Mesenteric fat pad (tissue), 1 donor: ENCODE measurements at places on chromosomes 1 and 21. TPM values are rescaled to one million over a fixed set of nuclear protein-coding genes. Genes with fewer than 3 reads are reported as not detected.

Gene PRKAB2
- total RNA-seq: 6.4 TPM

Gene SH3D21
- total RNA-seq: 2.6 TPM

GRCh38 chr1:158212320-158212719 is 31.6 kb downstream of the CD1D start:
- DNase-seq: no peak

GRCh38 chr1:68293609-68294366 is 61.5 kb upstream of the WLS start:
- no peak for DNase-seq
